GOT3 (cell line): ENCODE measurements at places on chromosomes 2 and 18.
A peak's percentile ranks its signal among the peaks of the same experiment; 100 is the strongest.

- DNase-seq = no peak
These were observed 130.3 kb downstream of the EML6 start for GRCh38 chr2:54853616-54854310.

- DNase-seq = no peak
These were observed 65.1 kb downstream of the USP40 start for GRCh38 chr2:233501198-233502076.

DNA sequence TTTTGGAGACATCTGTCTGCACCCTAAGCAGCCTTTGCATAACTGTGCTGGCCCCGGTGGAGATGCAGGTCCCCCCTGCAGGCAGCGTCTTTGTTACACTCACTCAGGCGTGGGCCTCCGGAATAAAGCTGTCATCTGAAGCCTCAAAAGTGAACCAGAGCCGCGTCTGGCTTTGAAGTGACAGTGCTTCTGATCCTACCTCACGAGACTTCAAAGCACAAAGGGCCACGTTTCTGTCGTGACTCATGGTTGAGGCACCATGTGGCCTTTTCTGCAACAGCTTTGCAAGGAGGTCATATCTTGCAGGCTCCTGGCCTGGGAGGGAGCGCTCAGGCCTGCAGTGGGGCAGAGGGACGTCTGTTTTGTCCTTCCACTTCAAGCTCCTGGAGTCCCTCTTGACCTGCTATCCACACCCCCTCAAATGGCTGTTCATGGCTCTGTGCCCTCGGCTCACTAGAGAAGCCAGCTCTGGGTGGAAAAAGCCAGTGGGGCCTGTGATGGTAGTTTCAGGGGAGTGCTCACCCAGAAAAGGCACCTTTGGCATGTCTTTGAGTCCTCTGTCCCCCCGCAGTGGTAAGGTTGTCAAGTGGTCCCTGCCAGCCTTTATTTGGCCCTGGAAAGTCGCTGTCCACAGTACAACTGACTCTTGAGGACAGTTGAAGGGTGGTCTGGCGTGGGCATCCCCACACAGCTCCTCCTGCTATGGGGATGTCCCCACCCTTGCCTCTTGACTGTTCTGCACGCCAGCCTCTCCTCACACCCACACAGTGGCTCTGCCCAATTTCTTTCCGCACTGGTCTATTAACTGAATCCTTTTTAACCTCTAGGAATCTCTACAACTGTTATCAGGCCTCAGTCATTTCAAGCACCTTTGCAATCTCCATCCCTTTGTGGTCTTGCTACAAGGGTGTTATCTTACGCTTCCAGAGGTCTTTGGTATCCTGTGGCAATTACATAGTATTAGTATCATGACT lies 19.3 kb downstream of the GPR55 start:
- no peak for DNase-seq

DNA sequence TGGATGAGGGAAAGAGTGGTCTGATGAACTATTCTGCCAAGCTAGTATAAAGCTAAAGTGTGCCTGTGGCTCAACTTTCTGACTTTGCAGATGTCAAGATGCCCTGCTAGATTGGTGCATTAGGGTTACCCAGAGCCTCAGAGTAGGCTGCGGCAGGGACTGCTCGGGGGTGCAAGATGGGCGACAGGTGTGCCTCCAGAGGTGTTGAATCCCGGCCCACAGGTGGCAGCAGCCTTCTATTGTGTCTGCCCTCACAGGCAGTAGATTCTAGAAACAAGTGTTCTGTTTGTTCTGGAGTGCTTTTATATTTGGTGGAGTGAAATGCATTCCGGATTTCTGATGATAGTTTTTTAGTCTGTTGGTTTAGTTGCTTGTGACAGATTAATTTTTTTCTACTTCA lies 131.6 kb upstream of the IL1R2 start:
- DNase-seq = no peak

- DNase-seq = peak; percentile 86
These were observed 2.4 kb upstream of the FOSL2 start for GRCh38 chr2:28390241-28390745.

DNA sequence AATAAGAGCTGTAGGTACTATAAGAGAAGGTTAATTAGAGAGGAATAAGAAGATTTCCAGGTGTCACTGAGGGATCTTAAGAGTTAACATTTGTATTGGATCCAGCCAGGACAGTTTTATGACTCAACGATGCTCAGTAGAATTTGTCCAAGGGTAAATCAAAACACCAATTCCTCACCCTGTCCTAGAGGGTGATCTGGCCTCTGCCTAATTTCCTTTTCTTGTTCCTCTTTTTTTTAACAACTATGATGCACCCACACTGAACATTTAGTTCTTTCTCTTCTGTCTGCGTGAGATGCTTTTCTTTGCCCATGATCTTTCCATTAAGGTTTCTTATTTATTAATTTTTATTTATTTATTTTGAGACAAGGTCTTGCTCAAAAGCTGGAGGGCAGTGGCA lies 92.0 kb downstream of the PMS1 start:
- no peak for DNase-seq

DNA sequence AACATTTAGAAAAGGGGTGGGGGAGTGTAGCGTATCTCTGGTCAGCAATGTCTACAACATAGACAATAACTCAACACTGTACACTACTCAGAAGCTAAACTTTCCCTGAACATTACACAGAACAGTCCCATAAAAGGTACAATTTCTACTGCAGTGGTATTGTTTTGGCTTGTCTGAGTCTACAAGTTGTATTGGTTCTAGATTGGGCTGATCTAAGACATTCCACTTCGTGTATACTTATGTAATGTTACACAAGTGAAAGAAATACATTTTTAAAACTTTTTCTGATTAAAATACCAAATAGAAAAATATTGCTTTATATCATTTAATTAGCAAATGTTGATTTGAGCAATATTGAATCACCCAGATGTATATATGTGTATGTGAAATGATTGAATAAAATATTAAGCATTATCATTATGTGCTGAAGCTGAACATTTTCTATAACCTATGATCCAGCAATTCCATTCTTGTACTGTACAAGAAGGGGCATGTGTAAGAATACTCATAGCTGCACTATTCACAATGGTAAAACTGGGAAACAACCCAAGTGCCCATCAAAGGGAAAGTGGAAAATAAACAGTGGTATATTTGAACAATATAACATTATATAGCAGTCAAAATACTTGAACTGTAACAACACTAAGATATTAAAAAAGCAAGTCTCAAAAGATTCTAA lies 52.4 kb downstream of the VSNL1 start:
- no peak for DNase-seq
